ENCODE measurements at places on chromosomes 3 and 15.

DNA sequence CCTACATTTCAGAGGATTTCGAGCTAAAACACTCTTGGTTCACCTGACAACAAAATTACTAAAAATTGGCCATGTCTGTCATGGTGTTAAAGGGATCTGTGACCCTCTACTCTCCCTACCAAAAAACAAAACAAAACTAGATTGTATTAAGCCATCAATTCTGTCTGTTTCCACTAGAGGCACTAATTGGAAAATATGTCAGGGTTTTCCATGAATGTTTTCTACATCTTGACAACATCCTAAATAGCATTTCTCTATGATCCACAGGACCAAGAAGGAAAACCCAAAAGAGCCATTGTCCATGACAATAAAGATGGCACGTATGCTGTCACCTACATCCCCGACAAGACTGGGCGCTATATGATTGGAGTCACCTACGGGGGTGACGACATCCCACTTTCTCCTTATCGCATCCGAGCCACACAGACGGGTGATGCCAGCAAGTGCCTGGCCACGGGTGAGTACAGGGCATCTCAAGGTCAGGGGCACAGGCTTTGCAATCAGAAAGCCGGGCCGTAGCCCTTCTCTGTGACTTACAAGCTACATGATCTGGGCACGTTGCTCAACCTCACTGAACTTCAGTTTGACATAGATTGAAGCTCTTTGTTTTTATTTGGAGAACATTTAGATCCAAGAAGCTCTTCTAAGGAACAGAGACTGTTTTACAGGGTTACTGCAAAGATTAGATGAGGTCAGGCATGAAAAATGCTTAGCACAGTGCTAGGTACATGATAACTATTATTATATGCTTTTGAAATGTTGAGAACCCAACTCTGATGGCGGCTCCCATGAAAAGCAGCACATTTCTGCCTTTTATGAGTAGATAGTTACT lies 74.8 kb downstream of the DNASE1L3 start:
- DNase-seq: no peak

DNA sequence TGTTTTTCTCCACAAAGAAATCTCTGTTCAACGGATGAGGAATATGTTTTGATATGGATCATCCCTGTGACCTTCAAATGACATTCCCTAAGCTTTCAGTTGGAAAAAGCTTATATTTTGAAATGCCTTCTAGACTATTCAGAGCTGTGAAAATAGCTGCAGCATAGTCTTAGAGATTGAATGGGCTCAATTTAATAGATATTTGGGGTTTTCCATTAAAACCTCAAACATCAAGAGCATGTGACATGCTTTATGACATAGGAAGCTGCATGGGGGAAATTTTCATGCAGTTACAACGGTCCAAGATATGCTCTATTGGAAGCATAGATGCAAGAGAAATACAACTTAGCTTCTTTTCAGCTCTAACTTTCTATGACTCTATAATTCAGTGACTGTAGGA lies 102.8 kb downstream of the LSAMP start:
- no peak for DNase-seq

GRCh38 chr15:59249816-59250215 lies 43.2 kb downstream of the LDHAL6B start:
- no peak for DNase-seq

- DNase-seq: no peak
These were observed 48.6 kb downstream of the RAP2B start for GRCh38 chr3:153210660-153211059.

DNA sequence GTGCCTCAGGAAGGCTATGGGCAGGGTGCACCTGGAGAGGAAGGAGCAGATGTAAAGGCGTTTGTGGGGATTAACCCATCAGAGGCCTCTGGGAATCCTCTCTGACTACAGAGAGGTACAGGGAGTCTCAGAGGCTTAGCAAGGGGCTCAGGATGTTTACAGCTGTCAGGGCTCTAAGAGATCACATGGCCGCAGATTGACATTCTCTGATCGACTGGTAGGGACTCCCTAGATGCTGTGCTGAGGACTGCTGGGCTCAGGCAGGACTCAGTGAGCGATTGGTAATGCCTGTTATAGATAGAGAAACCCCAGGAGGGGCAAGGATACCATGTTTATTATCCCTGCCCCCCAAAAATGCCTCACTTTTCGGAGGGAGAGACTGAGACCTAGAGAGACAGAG lies 103.5 kb downstream of the CORO2B start:
- DNase-seq: no peak
